Kidney epithelial cell (primary cell): ENCODE measurements at places on chromosomes 5 and 9.

- DNase-seq, result no peak
Observed at GRCh38 chr9:93129691-93130500, 4.2 kb downstream of the NINJ1 start.

GRCh38 chr5:1659100-1659981, 135.6 kb upstream of the LPCAT1 start:
- no peak for DNase-seq

- no peak for DNase-seq
Observed at GRCh38 chr5:9644630-9645029, 14.5 kb upstream of the TAS2R1 start.

- DNase-seq, result no peak
Observed at GRCh38 chr9:130343445-130343918, 77.9 kb downstream of the HMCN2 start.

- DNase-seq, result no peak
Observed at GRCh38 chr9:130662099-130662969, 2.1 kb upstream of the PRDM12 start.

- DNase-seq, result no peak
Observed at GRCh38 chr5:82222597-82223574, 55.3 kb downstream of the RPS23 start.

DNA sequence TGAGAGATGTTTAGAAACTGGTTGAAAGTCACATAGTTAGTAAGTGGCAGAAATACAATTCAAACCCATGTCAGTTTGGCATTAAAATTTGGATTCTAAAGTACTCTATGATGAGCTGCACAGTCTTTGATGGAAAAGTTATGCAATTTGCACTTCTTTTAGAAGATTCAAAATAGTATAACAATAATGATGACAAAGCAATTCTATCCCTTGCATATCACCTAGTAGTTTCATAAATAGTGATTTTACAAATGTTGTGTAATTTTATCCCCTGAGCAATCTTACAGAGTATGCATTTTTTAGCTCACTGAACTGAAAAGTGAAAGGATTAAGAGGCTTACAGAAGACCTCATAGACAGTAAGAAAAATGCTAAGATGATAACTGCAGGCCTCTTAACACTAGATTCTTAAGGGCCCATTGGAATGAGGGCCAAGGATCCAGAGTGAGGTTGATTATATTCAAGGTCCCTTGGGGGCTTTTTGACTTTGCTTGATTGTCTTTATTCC, 3.7 kb downstream of the C5orf46 start:
- DNase-seq, result no peak

GRCh38 chr5:116386633-116387032, 188.0 kb downstream of the SEMA6A start:
- no peak for DNase-seq

GRCh38 chr5:131171276-131171810, 599 bp downstream of the LYRM7 start:
- no peak for DNase-seq

DNA sequence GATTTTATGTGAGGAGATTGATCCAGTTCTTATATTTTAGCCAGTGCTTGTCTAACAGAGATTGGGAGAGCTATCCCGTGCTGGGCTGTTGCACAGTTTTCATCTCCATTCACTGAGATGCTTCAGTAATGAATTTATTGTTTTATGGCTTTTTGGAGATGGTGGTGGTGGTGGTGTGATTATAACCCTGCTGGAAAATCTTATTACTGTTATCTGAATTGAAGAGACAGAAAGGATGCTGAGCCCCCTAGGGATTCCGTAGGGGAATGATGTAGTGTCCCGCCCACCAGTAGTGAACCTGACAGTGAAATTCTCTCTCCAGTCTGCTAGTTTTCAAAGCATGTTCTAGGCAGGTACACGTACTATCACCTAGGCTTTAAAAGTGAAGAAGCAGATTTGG, 1.9 kb downstream of the RAI14 start:
- no peak for DNase-seq
